ENCODE measurements at places on chromosomes 11 and 22. TPM values are rescaled to one million over a fixed set of nuclear protein-coding genes. Genes with fewer than 3 reads are reported as not detected.

The RAB3IL1 gene
- 3.9 TPM for total RNA-seq

The C11orf97 gene
- not detected for total RNA-seq

The SOX10 gene
- not detected for total RNA-seq

The SYT13 gene
- total RNA-seq = not detected

Data from cardiac atrium fibroblast (primary cell).